Activated T-cell treated with anti-CD3 and anti-CD28 coated beads, Interleukin-2, amount 50 U/mL, for 72 hours (primary cell): ENCODE measurements at places on chromosomes 2 and 18.

DNA sequence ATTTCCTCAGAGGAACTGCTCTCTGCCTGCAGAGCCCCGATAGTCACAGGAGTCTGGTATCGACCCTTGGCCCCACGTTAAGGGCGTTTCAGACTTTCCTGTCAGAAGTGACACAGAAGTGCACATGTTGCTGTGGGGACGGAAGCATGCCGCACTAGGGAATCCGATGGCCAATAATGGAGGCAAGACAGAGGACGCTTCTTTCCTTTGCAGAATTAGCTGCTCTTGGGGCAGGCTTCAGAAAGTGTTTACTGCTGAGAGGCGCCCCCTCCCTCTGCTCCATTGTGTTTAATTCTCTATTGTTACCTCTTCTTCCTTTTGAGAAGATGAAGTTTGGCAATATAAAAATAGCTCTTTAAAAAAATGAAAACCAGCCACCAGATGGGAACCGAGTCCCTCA, 118.6 kb upstream of the EML6 start:
- DNase-seq: no peak

GRCh38 chr2:26558271-26559043, 80.5 kb upstream of the OTOF start:
- no peak for DNase-seq

DNA sequence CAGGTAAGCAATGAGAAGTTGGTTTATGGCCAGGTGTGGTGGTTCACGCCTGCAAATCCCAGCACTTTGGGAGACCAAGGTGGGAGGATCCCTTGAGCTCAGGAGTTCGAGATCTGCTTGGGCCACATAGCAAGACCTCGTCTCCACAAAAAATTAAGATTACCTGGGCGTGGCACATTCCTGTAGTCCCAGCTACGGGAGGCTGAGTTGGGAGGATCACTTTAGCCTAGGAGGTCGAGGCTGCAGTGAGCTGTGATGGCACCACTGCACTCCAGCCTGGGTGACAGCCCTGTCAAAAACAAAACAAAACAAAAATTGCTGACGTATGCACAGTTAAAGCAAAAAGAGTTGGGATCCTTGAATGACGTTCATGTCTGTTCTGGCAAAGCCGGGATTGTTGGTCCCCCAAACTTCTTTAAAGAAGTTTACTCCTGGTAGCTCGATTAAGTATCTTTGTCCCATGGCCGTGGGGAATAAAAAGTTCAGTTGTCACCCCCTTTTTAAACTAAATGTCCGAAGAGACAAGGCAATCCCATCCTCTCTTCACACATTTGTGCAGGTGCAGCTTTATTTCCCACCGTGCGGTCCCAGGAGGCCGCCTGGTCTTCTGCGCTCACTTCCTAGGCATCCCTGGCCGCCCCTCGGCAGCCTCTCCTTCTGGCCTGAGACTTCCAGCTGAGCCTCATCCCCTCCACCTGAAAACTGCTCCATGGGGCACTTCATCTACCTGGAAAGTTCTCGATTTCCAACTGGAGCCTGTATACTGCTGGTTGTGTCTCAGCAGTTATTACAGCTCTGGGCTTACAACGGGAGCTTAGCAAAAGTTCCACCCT, 762 bp upstream of the SPOPL start:
- no peak for DNase-seq

- DNase-seq: no peak
Observed at GRCh38 chr2:128311216-128311754, 7.4 kb downstream of the HS6ST1 start.

GRCh38 chr2:45010702-45011012, 1.4 kb upstream of the SIX2 start:
- no peak for DNase-seq

DNA sequence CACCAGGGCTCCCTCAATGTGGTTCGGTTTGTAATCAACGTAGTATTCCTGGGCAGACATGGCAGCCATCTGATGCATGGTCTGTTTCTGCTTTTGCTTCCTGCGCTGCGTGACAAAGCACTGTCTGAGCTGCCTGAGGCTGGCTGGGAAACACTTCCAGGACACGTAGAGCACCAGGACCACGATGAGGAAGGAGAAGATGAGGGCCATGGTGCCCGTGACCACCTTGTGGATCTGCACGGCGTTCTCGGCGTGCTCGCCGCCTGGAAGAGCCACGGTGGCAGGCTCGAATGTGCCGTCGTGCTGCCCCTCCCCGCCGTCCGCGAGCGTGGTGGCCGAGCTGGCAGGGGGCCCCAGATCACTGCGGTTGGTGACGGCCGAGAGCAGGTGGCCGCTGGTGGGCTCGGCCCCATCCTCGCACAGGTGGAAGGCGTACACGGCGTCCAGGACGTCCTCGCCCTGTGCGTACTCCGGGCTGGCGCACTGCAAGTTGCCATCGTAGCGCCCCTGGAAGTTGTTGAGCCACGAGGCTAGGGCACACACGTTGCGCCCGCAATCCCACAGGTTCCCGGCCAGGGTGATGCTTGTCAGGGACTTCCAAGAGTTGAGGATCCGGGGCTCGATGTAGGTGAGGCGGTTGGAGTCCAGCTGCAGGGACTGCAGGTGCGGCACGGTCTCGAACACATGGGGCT, 2.1 kb downstream of the LRRTM1 start:
- no peak for DNase-seq
